ENCODE measurements at places on chromosomes 1 and 21.

DNA sequence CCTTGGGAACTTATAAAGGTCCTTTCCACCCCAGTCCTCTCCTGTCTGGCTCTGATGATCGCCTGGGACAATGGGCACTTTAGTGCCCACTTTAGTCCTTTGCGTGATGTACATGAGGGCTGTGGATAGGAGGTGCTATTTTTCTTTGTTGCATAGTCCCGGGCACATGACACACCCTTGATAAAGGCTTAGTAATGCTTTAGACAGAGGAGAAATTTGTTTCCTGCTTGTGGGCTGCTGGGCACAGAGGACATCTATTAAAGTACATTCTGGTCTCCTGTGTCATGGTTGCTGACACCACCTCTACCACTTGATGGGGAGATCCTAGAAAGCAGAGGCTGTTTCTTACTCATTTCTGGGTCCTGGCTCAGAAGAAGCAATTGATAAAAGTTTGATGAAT, 5.4 kb upstream of the KNCN start:
- DNase-seq: peak; percentile 81

DNA sequence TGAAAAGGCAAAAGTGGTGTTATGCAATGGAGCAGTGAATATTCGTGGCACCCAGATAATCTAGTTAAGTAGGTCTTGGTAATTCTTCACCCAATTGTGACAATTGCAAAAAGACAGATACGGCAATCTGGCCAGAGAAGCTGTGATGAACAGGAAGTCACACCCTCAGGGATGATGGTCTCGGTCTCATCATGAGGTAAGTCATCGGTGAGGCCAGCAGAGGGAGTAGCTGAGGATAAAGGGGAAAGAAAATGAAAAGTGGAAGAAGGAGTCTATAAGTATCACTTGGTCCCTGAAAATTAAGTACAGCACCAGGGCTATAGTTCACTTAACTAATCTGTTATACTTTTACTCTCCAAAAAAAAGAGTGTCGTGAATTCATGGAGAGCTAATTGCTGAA, 258.8 kb upstream of the NCAM2 start:
- no peak for DNase-seq

- no peak for DNase-seq
These were observed 469.5 kb downstream of the MATN1 start for GRCh38 chr1:30253807-30254440.

- no peak for DNase-seq
These were observed 6.5 kb upstream of the ATP1A4 start for GRCh38 chr1:160144921-160145320.

DNA sequence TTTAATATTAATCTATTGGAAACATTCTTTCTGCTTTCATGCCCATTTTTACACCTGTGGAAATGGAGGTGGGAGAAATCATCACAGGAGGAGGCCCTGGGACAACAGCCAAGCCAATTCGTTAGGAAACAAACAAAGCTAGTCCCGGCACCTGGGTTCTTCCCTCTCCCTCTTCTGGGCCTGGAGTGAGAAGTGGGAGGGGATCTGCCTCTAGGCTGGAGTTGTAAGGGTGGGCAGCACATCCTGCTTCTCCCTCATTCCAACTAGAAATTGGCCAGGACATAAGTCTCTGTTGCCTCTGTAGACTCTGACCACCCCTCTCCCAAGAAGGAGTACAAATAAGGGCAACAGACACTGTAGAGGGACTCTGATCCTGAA, 20.2 kb upstream of the ERO1B start:
- no peak for DNase-seq

DNA sequence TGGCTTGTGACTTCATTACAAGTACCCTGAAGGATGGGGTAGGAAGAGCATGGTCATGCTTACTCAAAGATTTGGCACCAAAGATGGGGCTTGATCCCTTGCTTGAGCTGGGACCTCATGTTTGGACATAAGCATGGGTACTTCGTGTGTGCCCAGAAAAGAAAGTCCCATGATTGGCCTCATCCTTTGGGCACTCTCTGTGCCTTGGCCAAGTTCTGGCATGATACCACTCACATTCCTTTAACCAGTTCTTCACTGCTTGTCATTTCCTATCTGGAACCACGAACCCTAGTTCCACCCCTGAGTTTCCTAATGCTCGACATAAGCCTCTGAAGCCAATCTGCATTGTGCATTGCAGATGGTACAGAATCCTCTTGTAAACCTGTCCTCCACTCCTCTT, 107.0 kb downstream of the NAV1 start:
- no peak for DNase-seq

DNA sequence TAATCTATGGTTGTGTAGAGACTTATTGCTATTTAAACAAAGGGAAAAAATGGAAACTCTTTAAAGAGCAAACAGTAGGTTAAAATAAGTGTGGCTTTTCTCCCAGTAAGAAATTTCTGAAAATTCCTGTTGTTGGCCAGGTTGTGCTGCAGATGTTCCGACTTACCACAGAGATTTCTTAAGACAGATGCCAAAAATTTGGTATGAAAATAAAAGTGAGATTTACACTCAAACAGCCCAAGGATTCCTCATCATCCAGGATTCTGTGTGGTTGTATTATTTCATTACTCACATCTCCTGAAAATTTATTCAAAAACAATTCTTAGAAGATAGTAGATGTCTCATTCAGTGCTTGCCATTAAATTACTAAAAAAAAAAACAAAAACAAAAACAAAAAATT, 296.7 kb upstream of the PTBP2 start:
- DNase-seq: no peak

- no peak for DNase-seq
These were observed 36.5 kb downstream of the EVA1C start for GRCh38 chr21:32448803-32449594.

GRCh38 chr1:96206451-96206850, 515.1 kb upstream of the PTBP2 start:
- no peak for DNase-seq

DNA sequence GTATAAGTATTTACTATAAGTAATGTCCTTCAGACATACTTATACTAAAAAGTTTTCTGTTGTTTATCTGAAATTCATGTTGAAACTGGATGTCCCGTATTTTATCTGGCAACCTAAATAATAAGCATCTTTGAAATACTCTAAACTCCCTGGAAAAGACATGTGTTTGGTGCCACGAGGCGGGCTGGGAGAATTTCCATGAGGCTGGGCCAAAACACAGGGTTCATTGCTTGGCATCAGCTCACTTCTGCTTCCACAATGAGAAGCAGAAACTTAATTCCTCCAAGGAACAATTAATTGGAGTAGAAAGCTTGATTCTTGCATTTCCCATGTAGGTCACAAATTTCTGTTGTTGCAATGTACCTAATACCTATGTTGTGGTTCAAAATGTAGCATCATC, 110.2 kb downstream of the PSMG1 start:
- DNase-seq: no peak

DNA sequence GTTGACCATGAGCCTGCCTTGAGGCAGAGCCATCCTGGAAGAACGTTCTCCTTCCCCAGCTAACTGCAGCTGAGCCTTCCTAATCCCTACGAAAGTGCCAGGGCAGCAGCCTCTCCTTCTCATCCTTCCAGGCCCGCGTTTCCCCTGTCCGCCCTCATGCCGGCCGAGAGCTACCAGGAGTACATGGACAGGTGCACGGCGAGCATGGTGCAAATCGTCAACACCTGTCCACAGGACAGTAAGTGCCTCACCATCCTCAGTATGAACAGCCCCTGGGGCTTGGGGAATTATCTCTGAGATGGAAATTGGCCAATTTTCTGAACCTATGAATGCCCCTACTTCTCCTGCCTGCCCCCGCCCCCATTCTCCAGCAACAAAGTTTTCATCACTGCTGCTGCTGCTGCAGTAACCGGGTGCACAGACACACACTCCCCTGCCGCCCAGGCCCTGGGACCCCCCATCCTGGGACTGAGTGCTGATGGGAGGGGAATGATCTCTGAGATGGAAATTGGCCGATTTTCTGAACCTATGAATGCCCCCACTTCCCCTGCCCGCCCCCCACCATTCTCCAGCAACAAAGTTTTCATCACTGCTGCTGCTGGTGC, 39.6 kb downstream of the UBASH3A start:
- DNase-seq: no peak

DNA sequence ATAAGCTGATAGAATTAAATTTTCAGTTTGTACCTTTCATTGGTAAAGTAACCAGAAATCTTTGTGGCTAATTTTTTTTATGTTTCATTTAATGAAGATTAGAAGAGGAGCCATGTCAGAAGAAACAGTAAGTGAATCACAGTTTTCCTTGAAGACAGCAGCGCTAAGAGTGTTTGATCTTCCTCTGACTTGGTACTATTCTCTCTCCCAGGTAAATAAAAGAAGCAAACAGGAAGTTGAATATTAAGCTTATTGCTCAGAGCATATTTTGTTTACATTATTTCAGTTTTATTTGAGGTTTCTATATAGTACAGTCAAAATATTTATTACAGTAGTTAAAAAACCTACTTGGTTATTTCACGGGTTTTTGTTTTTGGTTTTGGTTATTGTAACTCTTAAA, 3.7 kb downstream of the MIGA1 start:
- no peak for DNase-seq

DNA sequence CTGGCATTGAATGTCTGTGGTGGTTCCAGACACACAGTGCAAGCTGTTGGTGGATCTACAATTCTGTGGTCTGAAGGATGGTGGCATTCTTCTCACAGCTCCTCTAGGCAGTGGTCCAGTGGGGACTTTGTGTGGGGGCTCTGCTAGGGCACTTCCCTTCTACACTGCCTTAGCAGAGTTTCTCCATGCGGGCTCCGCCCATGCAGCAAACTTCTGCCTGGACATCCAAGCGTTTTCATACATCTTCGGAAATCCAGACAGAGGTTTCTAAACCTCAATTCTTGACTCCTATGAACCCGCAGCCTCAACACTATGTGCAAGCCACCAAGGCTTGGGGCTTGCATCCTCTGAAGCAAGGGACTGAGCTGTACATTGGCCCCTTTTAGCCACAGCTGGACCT, 43.0 kb downstream of the RGS18 start:
- no peak for DNase-seq

- no peak for DNase-seq
These were observed 389.7 kb downstream of the LMO4 start for GRCh38 chr1:87718241-87718950.

GRCh38 chr1:180183426-180183825, 28.8 kb downstream of the QSOX1 start:
- DNase-seq: no peak

Data from kidney capillary endothelial cell (primary cell).